ENCODE measurements at places on chromosomes 4 and X.

- no peak for DNase-seq
Measured at GRCh38 chrX:134712272-134712671, 54.0 kb upstream of the PLAC1 start.

DNA sequence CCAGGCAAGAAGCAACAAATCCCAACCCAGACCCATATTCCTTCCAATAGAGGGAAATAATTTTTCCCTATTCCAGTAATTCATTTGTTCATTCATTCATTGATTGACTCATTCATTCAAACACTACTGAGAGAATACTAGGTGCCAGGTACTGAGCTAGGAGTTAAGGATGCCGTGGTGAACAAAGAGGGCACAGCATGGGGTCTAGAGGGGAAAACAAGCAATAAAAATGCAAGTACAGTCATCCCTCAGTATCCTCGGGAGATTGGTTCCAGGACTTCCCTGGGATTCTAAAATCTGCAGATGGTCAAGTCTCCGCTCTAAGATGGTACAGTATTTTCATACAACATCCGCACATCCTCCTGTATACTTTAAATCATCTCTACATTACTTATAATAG, 18.7 kb downstream of the RASGEF1B start:
- no peak for DNase-seq

DNA sequence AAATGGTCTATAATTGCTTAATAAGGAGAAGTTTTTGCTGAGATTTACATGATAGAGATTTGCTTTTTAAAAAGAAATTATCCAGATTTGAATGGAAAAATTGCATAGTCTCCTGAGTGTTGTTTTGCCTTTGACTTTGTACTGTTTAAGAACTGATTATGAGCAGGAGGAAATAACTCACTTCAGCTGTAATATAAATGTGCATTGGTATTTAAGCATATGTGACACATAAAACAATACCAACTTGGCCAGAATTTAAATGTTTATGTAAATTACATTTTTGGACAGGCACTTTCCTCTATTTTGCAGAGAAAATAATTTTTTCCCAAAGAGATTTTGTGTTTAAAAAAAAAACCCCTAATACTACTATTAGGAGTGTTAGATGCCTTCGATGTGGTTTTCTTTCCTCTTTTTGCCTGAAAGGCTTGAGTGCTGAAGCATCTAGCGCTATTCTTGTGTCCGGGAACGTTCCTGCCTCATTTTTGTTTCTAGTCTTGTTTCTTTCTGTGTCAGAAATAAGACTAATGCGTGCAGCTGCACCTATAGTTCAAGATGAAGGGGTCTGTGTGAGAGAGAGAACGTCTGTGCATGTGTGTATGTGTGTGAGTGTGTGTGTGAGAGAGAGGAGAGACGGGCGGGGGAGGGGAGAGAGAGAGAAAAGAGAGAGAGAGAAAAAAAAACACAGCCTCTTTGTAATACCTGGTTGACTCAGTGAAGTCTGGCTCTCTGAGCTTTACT, 60.8 kb downstream of the TBL1X start:
- no peak for DNase-seq

GRCh38 chr4:187235456-187236170, 512.0 kb upstream of the FAT1 start:
- DNase-seq, result no peak

GRCh38 chr4:2787230-2788100, 5.4 kb upstream of the SH3BP2 start:
- DNase-seq, result no peak

- DNase-seq, result no peak
Measured at GRCh38 chr4:144288011-144288903, 147.7 kb upstream of the GYPA start.

DNA sequence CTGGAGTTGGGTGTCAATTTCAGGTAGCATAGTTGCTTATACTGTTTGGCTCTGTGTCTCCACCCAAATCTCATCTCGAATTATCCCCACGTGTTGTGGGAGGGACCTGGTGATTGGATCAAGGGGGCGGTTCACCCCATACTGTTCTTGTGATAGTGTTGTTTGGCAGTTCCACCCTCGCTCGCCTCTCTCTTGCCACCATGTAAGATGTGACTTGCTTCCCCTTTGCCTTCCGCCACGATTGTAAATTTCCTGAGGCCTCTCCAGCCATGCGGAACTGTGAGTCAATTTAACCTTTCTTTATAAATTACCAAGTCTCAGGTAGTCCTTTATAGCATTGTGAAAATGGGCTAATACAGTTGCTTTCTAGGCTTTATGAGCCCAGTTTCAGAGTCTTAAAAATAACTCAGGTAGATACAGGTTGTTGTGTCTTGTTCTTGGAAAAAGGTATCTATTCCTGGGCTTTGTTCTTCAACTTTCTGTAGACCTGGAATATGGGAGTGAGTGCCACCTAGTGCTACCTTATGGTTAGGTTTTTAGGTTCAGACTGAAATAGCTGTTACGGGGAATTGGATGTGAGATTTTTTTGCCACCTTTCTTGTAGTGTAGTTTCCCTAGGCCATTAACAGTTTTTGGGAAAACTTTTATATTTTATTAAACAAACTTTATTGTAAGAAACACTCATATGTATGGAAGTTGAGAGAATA, 15.6 kb downstream of the PGK1 start:
- DNase-seq, result no peak

GRCh38 chr4:177974461-177974860, 532.2 kb upstream of the AGA start:
- no peak for DNase-seq

DNA sequence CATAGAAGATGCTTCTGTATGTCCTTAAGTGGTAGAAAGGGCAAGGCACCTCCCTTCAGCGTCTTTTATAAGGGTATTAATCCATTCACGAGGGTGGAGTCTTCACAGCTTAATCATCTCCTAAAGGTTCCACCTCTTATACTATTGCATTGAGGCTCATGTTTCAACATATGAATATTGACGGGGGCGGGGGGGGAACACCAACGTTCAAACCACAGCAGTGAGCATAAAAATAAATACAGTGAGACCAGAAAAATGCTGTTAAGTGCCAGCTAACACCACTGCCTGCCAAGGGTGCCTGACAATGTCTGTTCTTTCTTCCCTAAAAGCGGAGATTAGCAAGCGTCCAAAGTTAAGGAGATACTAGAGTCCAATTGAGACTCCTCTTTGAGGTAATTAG, 323.3 kb downstream of the STK32B start:
- no peak for DNase-seq

DNA sequence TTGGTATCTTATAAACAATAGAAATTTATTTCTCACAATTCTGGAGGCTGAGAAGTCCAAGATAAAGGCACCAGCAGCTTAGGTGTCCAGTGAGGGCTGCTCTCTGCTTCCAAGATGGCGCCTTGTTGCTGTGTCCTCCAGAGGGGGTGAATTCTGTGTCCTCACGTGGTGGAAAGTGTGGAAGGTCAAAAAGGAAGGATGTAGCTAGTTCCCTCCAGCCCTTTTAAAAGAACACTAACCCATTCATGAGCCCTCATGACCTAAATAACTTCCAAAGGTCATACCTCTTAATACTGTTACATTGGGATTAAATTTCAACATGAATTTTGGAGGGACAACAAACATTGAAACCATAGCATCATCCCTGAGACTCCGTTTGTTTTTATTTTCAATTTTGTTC, 48.8 kb downstream of the ZNF81 start:
- DNase-seq, result no peak

- no peak for DNase-seq
Measured at GRCh38 chrX:132676102-132676501, 187.3 kb upstream of the MBNL3 start.

DNA sequence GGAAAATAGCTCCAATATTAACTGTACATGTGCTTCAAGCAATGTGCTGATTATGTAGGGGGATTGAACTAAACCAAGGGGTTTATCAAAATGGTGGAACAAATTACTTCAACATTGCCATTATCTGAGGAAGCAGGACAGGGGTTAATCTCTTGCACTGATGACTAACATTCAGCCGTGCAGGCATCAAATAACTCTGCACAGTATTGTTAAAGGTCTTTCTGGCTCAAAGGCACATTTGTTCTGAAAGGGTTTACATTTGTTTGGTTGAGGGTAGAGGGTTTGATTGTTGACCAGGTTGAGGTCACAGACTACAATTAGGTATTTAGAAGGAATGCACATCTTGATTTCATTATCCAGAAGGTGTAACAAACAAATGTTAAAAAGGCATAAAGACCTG, 32.2 kb upstream of the CCSER1 start:
- no peak for DNase-seq

DNA sequence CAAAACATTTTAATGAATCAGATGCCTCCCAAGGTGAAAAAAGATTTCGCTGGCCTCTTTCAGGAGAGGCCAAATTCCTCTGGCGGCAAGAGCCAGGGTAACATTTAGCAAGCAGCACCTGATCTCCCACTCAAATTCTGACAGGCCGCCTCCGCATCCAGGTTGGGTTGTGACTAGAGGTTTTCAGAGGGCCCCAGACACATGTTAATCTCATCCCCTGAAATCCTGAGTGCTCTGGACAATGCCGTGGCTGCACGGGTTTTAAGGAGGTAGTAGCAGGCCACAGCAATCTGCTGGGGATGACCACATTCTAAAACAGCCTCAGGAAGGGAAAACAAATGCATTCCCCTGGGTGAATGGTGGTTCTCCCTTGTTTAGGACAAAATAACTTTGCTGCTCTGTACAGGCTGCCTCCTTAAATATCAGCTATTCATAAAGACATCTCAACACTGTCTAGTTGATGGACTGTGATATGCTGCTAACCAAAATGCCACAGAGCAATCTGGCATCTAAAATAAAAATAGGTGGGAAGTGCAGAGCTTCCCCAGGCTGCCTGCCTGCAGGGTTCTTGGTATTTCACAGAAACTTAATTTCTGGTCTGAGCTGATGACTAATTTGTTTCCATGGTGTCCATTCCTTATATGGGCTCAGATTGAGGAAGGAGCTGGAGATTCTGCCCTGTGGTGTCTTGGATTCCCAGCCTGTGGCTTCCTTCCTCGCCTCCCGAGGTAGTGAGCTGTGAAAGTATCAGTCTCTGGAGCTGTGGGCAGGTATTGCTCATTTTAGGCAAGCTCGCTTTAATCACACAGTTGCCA, 202.0 kb downstream of the DCLK2 start:
- DNase-seq, result no peak

DNA sequence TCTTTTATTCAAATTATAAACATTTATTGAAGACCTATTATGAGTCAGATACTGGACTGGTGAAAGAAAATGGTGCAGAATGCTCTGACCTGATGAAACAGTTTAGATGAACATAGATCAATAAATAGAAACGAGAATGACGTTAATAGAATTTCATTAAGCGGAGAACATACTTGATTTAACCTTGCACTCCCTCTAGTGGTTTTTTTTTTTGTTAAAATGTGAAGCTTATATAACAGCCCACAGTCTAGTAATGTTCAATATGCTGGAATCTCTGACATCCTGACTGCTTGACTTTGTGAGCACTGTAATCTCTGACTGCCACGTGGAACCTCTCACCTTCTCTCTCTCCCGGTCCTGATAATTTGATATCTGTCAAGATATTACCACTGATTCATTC, 32.3 kb downstream of the HDAC8 start:
- DNase-seq, result no peak

DNA sequence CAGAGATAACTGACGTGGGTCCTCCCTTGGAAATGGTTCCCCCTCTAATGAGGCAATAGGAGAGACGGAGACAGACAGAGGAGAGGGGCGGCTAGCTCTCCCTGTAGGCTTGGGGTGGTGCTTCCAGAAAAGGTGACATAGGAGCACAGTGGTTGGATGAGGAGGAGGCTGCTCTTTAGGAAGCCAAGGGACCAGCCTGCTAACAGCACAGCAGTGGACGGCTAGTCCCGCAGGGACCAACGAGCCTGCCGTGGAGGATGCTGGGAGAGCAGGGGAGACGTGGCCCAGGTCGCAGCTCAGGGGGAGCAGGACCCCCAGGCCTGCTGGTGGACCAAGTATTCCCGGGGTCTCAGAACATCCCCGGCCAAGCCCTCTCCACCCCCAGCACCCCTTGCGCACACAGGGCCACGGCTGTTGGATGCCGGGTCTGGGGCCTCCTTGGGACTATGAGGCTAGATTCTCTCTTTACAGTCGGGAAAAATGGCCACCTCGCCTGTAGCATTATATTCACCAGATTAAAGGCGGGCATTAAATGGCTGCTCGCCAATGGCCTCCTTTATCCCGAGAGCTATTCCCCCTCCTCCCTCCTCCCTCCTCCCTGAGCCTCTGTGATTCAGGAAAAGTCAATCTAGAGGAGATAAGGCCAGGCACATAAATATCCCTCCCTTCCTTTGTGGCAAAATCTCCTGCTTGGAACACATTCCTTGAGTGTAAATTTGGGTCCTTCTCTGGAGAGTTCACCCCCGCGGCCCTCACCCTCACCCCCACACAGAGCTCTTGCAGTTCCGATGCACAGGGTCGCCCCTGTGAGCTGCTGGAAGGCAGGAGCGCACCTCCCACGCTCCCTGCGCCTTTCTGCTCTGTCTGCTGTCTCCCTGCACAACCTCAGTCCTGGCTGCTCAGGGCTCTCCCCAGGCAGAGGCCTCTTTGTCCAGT, 30.5 kb upstream of the NSG1 start:
- no peak for DNase-seq

DNA sequence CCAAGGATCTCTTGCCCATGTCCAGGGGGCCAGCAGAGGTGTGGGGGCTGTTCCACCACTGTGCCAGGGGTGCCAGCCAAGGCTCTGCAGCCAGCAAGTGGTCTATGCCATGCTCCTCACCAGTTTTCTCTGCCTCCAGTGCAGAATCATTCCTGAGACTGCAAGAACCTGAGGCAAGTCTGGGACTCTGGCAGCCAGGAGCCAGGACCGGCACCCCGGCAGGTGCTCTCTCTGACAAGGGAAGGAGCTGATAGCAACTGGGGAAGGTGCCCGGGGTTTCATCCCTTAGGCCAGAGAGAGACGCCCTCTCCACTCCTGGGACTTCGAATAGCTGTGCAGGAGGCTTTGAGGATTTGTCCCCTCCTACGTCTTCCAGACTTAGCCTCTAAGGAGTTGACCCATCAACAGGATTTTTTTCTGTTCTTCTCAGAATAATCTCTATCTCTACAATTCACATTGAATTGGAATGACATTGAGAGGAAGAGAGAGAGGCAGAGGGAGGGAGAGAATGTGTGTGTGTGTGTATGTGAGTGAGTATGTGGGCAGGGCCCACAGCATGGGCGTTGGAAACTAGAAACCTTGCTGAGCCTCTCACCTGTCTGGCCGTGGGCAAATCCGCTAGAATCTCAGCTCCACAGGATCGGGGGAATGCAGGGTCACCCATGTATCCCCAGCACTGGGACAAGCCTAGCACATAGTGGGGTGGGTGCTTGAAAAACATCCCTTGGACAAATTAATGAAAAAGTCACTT, 74.5 kb upstream of the AFAP1 start:
- no peak for DNase-seq

DNA sequence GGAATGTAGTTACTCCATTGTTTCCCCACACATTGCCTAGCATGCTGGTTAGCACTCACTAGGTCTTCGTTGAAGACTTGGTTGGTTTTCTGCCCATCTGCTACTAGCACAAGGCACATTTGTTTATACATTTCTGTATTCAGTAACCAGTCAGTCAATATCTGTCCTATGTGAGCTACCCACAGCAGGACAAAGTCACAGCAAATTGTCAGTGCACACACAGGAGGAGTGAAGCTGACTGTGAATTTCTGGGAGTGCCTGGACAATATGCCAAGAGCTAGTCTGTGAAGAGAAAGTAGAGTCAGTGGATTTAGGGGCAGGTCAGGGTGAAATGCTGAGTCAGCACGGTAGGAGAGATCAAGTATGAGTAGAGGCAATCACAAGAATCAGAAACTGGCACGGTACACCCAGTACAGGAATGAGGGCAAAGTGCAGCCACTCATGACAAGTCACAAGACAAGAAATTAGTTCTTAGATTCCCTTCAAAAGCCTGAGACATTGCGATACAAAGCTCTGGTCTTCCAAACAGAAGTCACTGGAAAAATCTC, 1049.8 kb upstream of the POU3F4 start:
- no peak for DNase-seq
